Cerebellar nuclear complex (tissue), 1 donor: ENCODE measurements at places on chromosomes 16 and 17.

DNA sequence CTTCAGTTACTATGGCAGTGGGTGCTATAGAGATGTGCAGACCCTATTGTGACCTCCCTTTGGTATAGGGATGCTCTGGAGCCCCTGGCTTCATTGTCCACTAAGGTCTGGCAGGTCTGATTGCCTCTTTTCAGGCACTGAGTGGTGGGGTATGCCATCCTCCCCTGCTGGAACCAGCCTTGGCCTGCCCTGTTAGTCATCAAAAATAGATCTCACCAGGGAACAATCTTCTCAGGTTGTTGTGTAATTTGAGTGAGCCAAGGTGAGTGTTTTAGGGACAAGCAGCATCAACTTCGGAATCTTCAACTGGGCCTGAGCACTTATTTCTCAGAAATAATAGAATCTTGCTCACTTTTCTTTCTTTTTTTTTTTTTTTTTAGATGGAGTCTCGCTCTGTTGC is 19.6 kb downstream of the HMOX2 start:
- no peak for DNase-seq

DNA sequence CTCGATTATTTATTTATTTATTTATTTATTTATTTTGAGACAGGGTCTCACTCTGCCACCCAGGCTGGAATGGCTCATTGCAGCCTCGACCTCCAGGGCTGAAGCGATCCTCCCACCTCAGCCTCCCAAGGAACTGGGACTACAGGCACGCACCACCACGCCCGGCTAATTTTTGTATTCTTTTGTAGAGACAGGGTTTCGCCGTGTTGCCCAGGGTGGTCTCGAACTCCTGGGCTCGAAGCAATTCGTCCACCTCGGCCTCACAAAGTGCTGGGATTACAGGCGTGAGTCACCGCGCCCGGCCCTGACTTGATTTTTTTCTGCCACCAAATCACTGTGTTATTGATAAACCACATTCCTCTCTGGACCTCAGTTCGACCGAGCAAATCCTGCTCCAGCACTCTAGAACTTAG is 758 bp upstream of the RPL23A start:
- no peak for DNase-seq

- no peak for DNase-seq
Observed at GRCh38 chr16:970386-970765, 408 bp downstream of the LMF1 start.

DNA sequence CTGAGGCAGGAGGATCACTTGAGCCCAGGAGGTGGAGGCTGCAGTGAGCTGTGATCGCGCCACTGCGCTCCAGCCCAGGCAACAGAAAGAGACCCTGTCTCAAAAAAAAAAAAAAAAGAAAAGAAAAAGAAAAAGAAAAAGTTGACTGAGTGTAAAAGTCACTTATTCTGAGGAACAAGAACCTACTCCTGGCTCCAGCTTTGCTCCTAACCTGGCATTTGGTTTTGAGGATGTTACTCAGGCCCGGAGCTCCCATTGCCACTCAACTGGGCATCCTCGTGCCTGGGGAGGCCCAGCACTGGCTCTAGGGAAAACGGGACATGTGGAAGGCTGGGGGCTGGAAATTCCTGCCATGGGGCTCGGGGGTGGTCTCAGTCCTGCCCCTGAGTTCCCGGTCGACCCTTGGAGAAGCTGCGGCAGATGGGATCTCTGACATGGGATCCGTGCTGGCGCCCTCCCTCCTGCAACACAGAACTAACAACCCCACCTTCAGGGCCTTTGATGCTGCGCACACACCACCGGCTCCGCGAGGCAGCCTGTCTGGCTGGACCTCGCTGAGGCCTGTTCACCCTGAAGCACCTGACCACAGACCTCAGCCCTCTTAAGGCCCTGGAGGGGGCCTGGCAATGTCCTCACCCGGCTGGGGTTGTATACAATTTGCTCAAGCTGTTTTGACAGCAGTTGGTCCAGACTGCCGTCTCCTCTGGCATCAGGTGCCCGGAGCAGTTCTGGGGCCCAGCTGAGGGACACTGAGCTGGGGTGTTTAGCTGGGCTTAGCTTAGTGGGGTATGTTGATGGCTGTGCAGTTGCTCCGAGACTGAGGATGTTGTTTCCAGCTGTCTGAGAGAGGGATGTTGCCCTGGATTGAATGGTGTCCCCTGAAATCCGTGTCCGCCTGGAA is 12.3 kb downstream of the CD7 start:
- DNase-seq: no peak

- DNase-seq: no peak
Observed at GRCh38 chr17:61583660-61584264, 7.3 kb downstream of the NACA2 start.

DNA sequence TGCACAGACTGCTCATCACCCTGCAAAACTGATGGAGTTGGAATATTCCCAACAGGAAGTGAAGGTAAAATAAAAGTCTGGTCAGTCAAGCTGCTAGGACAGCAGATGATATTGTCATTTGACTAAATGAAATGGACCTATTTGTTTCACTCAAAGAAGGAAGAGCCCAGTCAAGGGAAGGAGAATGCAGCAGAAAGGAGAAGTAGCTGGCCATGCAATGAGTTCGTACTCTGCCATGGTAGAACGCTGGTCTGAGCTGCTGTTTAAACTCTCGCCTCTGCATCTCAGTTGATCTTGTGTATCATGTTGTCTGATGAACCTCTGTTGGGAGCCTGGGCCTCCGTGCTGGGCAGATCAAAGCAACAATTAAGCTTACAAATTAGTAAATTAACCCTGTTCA is 15.6 kb upstream of the YPEL2 start:
- no peak for DNase-seq

- DNase-seq: no peak
Observed at GRCh38 chr16:50390914-50391716, 22.3 kb upstream of the BRD7 start.

DNA sequence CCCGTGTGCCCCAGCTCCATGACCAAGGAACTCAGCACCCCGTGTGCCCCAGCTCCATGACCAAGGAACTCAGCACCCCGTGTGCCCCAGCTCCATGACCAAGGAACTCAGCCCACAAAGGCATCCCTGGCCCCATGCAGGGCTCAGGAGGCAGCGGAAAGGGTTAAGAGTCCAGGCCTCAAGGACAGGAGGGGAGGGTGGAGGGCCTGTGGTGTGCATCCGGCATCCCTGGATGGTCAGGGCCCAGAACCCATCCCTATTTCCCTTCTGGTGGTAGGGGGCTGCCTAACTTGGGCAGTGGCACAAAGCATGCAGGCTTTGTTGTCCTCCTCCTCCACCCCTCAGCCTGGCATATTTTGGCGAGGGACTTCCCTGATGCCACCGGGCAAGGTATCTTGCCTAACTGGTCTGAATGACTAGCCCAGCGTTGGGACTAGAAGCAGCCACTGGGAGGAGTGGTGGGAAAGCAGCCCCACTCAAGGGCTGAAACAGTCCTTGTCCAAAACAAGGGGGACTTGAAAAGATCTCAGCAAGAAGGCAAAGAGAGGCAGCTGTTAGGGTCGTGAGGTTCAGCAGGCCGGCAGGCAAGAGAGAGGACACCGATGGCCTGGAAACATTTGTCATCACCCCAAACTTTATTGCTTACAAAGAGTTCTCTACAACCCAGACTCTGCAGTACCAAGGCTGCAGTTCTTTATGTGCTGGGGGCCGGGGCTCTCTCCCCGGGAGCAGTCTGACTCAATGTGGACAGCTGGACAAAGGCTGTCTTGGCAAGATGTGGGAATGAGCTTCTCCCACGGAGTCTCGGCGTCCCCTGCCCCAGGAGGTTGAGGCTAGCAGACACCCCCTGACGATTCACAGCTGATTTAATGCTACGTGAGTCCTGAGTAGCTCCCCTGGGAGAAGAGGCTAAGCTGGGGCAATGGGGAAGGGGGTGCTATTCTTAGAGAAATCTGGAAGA is 902 bp upstream of the SPATA32 start:
- no peak for DNase-seq

- DNase-seq: no peak
Observed at GRCh38 chr16:82229800-82230619, 60.0 kb upstream of the MPHOSPH6 start.

DNA sequence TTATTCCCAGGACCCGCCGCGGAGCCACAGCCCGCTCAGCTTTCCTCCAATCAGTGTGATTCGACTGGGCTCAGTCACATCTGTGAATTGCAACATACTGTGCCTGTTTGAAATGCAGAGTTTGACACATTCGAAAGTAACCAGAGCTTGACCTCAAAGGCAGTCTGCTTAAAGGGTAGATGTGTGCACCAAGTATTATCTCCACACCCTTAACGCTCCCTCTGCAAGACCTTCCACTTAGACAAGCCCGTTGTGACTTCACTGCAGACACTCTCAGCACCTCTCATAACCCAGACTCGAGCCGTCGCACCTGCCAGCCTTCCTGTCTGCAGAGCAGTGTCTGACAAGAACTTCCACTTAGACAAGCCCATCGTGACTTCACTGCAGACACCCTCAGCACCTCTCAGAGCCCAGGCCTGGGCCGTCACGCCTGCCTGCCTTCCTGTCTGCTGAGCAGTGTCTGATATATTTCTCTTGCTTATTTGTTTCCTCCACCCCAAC is 3.7 kb downstream of the KLHDC4 start:
- DNase-seq: no peak

DNA sequence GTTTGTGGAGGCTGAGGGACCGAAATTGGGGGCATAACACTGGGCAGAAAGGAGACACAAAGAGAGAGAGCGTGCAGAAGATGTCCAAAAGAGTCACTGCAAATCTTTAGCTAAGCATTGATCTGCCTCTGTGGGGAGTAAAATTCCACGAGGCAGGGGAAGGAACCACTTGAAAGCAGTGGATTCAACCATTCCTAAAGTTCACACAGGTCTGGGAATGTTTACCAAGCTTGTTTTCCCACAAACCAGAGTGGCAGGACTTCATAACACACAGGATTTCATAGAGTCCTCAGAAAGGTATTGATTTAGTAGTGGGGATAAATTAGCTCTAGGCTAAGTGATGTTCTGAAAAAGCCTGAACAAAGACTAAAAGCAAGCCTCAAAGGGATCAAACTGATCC is 66.1 kb upstream of the RPL38 start:
- no peak for DNase-seq

DNA sequence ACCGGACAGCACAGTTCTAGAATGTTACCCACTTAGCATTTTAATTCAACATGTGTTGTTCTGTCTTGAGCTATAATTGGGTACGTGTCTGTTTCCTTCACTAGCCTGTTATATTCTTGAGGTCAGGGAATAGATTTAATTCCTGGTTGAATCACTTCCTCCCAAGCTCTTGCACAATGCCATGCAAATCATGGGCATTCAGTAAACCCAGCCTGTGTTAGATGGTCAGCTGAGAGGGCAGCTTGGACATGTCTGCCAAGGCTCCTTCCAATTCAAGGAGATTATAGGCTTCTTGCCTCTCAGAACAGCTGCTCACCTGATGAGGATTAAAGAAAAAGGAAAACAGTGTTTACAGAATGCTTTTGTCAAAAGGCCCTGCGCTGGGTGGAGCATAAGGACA is 12.6 kb downstream of the C1QTNF1 start:
- no peak for DNase-seq

DNA sequence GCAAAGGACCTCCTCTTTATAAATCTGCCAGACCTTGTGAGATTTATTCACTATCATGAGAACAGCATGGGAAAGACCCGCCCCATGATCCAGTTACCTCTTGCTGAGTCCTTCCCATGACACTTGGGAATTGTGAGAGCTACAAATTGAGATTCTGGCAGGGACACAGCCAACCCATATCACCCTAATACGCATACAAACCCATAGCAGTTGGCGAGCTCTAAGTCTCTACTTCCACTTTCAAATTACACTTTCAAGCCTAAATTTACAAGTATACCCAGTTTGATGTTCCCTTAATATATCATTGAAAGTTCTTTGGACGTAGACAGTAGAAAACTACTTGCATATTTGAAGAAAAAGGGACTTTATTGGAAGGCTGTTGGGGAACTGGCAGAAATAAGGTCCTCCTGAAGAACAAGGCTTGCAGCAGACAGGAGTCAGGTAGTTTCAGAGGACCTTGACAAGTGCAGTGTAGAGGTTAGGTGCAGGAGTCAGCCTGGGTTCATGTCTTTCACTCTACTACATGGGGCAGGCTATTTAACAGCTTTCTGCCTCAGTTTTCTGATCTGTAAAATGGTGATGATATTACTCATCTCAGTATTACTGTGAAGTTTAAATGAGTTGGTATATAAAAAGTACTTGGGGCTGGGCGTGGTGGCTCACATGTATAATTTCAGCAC is 107.9 kb upstream of the EEF2KMT start:
- DNase-seq: no peak

DNA sequence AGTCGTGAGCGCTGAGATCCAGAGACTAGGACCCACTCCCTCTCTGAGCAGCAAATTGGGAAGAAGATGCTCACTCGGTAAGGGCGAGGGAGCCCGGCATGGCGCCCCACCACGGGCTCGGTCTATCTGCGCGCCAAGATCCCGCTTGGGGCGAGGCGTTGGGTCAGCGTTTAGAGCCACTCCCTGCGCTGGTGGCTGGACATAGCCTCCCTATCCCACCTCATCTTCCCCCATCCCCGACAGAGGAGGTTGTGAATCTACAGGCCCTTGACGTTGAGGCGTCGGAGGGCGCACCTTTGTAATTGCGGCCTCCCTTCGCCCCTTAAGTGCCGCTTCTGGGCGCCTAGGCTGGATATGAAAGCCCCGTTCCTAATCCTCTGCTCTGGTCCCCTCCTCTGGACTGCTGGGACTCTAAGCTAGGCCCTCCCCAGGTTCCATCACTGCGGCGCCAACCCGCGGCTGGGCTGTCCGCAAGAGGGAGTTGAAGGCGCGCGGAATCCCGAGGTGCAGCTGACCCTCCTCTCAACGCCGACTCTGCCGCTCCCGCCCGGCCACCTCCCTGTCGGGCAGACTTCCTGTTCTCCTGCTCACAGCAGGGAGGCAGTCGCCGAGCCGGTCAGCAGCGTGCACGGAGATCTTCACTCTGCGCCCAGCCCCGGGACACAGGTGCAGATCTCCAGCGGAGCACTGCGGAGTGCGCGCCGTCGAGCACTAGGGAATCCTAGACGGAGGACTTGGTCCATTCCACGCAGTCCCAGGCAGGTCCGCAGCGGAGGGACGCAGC is 16.1 kb upstream of the HOXB9 start:
- DNase-seq: no peak

DNA sequence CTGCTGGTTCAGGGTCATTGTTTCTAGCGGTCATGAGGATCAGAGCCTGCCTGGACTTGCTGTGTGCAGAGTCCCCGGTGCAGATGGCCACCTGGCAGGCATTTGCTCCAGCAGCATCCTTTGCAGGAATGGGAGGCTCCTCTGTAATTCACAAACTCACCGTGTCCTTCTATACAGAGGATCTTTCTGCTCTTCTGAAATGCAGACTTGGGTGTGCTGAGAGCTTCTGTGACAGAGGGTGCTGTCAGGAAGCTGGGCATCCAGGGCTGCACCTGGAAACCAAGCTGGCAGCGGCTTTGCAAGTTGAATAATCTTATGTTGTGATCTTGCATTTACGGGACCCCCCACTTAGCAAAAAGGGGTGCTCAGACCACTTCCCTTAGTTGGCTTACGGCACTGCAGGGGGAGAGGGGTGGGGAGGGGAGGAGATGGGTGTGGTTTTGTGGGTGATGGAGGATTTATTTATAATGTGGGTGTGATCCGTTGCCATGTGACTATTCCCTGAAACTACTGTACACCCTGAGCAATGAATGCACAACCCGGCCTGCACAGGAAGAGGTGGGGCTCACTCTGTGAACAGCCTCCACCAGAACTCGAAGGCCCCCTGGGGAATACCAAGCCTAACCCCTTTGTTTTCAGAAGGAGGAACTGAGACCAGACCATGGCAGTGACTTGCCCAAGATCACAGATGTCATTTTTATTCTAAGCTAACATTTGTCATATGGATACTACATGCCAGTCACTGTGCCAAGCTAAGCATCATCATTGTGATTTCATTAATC is 178.3 kb downstream of the PRKCB start:
- peak; percentile 19 for DNase-seq

GRCh38 chr17:63001689-63002394 is 35.8 kb downstream of the TANC2 start:
- DNase-seq: no peak
